ENCODE measurements at places on chromosomes 16 and 17.

DNA sequence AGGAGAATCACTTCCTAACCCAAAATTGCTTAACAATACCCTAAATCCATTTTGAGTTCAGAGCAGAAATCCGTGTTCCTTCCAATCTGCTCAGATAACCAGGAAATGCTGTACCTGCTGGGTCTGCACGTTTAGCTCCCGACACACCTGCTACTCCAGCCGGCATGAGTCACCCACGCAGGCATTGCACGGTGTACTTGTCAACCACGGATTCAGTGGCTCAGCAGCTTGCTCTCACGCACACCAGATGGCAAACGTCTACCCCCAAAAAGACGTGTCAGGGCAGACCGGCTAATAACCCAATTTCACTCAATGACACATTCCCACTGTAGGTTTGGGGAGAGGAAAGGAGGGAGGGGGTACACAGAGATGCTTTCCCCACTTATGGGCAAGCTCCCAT, 468.1 kb downstream of the SOX9 start:
- DNase-seq, result peak; percentile 92

GRCh38 chr16:85413691-85414663, 199.1 kb upstream of the GSE1 start:
- no peak for DNase-seq

DNA sequence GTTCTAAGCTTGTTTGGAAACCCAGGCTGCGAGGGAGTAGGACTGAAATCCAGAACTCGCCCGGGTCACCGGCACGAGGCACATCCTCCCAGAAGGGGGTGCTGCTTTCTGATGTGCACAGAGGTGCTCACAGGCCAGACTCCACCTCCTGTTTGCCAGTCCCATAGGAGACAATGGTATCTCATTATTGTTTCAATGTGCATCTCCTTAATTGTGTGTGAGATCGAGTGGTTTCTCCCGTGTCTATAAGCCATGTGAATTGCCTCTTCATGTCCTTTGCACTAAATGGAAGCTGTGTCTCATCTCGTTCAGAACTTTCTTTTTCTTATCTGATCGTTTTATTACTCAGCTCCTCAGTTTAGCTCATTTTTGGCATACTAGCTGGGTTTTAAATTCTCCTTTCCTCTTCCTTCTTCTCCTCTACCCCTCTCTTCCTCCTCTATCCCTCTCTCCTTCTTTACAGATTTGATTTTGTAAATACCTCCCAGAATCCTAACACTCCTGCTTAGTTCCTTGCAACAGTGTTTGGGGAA, 32.1 kb upstream of the PRKCB start:
- peak; percentile 58 for DNase-seq

DNA sequence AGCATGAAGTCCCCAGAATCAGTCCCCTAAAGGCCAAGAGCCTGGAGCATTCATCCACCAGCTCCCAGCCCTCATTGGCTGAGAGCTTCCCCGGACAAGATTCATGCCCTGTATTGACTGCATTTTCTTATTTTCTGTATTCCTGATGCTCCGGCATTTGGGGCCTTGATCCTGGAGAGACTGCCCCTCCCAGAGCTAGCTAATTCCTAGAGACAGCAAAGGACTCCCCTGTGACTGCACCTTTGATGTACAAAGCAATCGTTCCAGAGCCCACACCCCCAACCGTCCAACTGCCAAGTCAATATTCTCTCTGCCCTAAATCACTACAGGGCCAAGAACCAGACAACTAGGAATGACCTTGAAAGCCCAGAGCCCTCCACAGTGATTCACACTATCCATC, 93.4 kb upstream of the CDH5 start:
- DNase-seq, result no peak

DNA sequence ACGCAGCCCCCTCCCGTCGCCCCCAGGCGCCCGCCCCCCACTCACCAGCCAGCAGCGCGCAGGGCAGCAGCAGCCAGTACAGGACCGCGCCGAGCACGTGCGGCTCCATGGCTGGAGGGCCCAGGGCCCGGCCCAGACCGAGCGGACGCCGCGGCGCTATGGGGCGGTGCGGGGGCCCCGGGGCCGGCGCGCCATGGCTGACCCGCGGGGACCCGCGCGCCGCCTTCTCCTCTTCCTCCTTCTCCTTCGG, 239 bp downstream of the PIEZO1 start:
- no peak for DNase-seq

DNA sequence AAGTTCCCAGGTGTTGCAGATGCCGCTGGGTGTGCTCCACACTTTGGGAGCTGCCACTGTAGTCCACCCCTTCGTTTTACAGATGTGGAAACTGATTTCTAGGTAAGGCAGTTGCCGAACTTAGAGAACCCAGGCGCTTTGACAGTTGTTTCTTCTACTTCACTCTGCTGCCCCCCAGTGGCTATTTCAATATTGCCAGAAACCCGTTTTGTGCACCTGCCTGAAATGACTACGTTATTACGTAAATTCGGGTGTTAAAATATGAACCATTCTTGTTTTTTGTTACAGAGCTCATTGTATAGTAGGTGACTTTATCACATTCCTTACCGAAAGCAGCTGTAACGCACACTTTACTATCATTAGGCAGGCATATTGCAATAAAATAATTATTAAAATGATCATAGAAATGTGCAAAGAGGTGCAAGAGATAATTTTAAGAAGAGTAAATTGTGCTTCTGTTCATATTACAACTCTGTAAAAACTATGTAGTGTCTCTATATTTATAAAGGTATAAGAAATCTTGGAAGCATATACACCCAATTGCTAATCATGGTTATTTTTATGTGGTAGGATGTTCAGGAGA, 44.9 kb downstream of the OTOA start:
- peak; percentile 86 for DNase-seq
